ENCODE measurements at places on chromosomes 16 and 17.

GRCh38 chr17:42547001-42547461, 5.7 kb upstream of the HSD17B1 start:
- DNase-seq = no peak

DNA sequence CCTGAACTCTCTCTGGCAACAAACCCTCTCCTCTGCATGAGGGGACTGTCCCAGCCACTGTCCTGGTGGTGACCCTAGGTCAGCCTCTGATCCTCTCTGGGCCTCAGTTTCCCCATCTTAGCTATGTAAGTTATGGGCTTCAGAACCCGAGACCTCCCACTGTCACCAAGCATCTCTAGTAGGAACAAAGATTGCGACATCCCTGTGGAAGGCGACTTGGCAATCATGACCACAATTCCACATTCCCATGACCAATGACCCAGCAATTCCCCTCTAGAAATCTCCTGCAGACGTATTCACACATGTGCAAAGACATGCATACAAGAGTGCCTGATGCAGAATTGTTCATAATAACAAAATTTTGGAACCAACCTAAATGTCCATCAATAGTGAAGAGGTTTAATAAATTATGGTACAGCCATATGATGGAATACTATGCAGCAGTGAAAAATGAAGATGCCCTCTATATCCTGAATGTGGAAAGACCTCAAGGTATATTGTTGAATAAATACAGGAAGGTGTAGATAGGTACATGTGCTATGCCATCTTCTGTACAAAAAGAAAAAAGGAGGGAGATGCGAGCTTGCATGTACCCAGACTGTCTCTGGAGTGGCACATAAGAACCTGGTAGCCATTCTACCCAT, 21.2 kb downstream of the CNGB1 start:
- no peak for DNase-seq

DNA sequence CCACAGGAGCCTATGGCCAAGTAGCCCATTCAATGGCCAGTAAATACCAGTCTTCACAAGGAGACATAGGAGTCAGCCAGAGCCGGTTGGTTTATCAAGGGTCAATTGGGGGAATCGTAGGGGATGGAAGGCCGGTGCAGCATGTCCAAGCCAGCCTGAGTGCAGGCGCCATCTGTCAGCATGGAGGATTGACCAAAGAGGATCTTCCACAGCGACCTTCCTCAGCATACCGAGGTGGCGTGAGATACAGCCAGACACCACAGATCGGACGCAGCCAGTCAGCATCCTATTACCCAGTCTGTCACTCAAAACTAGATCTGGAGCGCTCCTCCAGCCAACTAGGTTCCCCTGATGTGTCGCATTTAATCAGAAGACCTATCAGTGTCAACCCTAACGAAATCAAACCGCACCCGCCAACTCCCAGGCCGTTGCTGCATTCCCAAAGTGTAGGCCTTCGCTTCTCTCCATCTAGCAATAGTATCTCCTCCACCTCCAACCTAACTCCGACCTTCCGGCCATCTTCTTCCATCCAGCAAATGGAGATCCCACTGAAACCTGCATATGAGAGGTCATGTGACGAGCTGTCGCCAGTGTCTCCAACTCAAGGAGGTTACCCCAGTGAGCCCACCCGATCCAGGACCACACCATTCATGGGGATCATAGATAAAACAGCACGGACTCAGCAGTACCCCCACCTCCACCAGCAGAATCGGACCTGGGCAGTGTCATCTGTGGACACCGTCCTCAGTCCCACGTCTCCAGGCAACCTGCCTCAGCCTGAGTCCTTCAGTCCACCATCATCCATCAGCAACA, 25.0 kb downstream of the CYB561 start:
- no peak for DNase-seq

- no peak for DNase-seq
Observed at GRCh38 chr16:65023802-65024201, 98.1 kb downstream of the CDH11 start.

GRCh38 chr16:17160285-17160853, 310.4 kb downstream of the XYLT1 start:
- DNase-seq = no peak

DNA sequence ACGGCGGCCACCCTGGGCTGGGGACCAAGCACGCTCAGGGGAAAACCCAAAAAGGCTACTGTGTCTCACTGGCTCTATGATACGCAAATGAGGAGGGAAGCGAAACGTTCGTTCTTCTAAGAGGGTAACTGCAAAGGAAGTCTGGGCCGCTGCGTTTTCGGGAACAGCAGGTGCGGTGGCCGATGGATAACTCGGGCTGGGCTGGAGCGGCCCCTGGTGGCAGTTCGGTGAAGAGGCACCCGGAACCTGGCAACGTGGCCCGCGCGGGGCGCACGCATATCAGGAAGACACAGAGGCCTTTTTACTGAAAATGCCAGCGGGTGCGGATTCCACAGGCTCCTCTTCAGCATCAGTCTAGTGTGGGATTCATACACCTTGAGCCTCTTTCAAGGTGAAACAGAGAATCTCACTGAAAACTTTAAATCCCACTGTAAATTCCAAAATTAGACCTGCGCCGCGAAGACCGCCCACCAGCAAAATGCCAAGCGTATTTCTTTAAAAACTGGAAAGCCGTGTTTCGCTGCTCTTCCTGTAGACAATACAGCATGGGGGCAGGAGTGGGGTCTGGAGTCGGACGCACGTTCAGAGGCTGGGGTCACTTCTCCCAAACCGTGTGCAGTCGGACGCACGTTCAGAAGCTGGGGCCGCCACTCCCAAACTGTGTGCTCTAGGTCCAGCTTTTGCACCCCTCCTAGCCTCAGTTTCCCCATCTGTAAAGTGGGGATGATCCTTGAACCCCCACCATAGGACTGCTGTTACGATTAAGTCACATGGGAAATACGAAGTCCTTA, 44.4 kb upstream of the METTL9 start:
- peak; percentile 64 for DNase-seq

- no peak for DNase-seq
Observed at GRCh38 chr16:84548971-84549844, 44.7 kb upstream of the MEAK7 start.

DNA sequence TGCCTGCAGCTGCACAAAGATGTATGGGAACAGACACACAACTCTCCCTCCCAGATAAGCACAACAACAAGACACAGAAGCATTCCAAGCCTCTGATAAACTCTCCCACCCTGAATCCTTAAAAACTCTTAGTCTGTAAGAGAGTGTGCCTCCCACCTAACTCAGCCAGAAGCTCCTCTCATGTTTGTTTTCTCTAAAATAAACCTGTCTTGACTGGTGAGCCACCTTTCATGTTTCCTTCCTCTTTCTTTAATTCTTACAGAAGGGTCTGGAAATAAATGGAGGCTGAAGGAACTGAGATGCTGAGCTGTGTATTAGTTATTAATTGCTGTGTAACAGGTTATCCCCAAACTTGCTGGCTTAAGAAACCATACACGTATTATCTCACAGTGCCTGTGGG, 57.2 kb downstream of the MEOX1 start:
- no peak for DNase-seq

DNA sequence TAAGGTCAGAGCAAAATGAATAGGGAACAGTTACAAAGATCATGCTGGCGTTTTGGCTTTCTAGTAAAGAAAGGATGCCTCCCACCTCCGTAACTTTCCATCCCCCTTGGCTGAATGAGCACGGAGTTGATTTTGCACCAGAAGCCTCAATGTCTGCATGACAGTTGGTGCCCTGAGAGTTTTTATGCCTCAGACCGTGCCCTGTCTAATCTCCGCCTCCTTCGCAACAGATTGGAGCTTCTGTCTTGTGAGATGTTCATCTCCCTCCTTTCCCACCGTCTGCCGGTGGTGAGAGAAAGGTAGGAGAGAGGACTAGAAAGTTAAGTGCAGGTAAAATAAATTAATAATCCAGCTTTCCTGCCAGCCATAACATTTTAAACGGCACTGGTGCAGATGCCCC, 1.9 kb downstream of the HS3ST4 start:
- no peak for DNase-seq

DNA sequence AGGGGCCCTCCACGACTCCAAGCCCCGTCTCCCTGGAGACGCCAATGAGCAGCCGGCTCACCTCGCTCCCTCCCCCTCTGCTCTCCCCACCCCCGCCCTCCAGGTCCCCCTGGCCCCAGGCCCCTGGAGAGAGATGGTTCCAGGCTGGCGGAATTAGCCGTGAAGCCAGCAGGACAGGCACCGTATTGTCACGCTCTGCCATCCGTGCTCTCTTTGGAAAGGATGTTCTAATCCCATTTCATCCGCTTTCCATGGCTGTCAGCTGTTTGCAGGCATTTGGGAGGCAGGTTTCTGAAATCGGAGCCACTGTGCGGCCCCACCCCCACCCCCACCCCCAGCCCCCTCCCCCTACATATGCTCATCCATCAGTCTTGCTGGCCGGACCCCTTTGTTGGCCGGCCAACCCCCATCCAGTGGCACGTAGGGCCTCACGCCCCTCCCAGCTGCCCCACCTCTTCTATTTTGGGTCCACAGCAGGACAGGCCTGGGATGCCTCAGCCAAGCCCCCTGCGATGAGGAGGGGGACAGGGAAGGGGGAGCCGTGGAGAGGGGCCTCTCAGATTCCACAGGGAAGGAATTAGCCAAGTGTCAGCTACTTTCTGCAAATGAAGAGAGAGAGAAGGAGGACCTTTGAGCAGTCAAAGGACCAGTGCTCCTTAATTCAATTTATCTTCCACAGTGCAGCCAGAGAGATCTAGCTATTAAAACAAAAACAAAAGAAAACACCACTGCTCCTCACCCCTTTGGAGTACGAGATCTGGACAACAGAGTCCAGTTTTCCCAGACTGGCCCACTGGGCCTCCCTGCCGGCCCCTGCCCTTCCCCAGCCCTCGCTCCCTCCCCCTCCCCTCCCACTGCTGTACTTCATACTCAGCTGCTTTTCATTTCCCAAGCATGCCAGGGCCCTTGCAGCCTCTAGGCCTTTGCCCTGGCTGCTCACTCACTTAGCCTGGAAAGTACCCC, 30.7 kb downstream of the SDK2 start:
- DNase-seq = no peak

- no peak for DNase-seq
Observed at GRCh38 chr16:89344846-89345611, 127.5 kb downstream of the ZNF778 start.

- no peak for DNase-seq
Observed at GRCh38 chr16:1770328-1771187, 785 bp downstream of the NME3 start.

DNA sequence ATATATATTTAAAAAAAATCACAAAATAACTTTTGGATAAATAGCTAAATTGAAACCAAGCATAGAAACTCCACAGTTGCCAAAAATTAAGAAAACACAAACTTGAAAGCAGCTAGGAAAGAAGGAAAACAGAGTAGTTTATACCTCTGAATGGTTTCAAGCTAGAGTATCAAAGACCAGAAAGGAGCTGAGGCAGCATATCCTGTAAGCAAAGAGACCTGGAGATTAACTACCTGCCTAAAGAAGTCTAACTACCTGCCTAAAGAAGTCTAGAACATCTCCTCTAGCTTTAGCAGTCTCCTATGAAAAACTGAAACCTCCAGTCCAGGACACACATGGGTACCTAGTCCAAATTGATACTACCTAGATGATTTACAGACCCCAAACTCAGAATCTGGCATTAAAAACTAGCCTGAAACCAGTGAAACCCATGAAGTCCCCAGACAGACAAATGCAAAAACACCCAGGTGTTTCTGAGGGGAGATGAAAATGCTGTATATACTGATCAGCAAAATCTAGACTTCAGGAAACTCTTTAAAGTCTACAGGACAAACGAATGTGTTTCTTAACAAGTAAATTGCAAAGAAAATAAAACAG, 17.6 kb downstream of the APPBP2 start:
- no peak for DNase-seq

Measured in omental fat pad (tissue), 4 donors.